Metanephros (tissue), 2 donors: ENCODE measurements at places on chromosomes 7 and 10. TPM values are rescaled to one million over a fixed set of nuclear protein-coding genes. Genes with fewer than 3 reads are reported as not detected.

Gene STOX1
- total RNA-seq: 5.4 TPM

Gene KCNMA1
- 8.3 TPM for total RNA-seq

Gene GSAP
- 13.8 TPM for total RNA-seq

Gene NRP1
- total RNA-seq: 170 TPM

Gene PRPS1L1
- total RNA-seq: not detected

Gene AGAP5
- total RNA-seq: 9.9 TPM

Gene BAZ1B
- total RNA-seq: 44.6 TPM

Gene TRIP6
- 73.4 TPM for total RNA-seq

Gene ABCF2
- total RNA-seq: 22.3 TPM

Gene MSMB
- total RNA-seq: not detected

Gene EPO
- total RNA-seq: not detected

Gene INA
- 0.58 TPM for total RNA-seq

Gene SCIN
- total RNA-seq: 110 TPM

Gene KCNH2
- total RNA-seq: 14.4 TPM

Gene ACTL6B
- not detected for total RNA-seq

Gene CLCN1
- total RNA-seq: 3.9 TPM

Gene CNPY1
- not detected for total RNA-seq

Gene EDRF1
- 40.2 TPM for total RNA-seq

Gene R3HCC1L
- 18.6 TPM for total RNA-seq

Gene CALHM3
- not detected for total RNA-seq

Gene PSPH
- total RNA-seq: 18.6 TPM

Gene PBLD
- total RNA-seq: 57.3 TPM

Gene TYSND1
- total RNA-seq: 16.0 TPM

Gene TMEM140
- 8.9 TPM for total RNA-seq

Gene SP8
- total RNA-seq: not detected

Gene NUP42
- 56.9 TPM for total RNA-seq

Gene HABP2
- total RNA-seq: 0.53 TPM

Gene RTKN2
- 5.7 TPM for total RNA-seq
